ENCODE measurements at places on chromosomes 5 and 9.

- DNase-seq: no peak
Measured at GRCh38 chr9:3509926-3510325, 15.9 kb downstream of the RFX3 start.

GRCh38 chr5:58330781-58331180 is 129.1 kb downstream of the PLK2 start:
- DNase-seq: no peak

DNA sequence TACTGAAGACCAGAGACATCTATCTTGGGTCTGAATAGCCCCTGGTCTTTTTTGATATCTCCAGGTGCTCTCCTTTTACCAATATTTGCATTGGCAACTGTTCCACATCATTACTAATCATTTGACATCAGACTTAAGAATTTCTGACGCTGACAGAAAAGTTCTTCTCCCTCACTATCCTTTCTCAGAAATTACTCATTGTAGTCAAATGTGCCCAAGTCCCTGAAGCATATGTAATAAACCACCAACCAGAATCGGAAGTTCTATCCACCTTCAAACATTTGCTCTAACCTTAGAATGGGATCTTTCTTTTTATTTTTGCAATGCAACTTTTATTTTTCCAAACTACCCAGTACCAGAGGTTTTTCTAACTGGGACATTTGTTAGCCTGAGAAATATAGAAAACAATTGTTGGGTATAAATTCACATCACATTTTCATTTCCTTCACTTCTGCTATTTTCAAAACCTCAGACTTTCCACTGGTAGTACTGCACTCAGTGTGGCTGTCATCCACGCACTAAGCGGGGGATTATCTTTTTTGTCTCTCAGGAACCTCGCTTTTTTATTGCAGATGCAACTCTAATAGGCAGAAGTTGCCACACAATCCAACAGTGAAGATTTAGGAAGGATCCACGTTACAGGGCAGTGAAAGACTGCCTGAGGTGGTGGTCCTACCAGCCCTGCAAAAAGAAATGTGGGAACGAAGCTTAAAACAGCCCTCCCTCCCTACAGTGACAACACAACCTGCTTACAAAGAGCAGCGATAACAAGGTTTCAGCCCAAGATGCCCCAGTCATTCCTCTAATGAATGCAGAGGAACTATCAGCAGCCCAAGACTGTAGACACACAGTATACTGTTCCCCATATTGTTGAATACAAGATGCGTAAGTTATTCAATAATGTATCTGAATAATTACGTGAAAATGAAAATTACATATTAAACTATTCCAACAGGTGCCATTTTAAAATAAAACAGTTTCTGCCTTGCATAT is 201.2 kb downstream of the EBF1 start:
- no peak for DNase-seq

DNA sequence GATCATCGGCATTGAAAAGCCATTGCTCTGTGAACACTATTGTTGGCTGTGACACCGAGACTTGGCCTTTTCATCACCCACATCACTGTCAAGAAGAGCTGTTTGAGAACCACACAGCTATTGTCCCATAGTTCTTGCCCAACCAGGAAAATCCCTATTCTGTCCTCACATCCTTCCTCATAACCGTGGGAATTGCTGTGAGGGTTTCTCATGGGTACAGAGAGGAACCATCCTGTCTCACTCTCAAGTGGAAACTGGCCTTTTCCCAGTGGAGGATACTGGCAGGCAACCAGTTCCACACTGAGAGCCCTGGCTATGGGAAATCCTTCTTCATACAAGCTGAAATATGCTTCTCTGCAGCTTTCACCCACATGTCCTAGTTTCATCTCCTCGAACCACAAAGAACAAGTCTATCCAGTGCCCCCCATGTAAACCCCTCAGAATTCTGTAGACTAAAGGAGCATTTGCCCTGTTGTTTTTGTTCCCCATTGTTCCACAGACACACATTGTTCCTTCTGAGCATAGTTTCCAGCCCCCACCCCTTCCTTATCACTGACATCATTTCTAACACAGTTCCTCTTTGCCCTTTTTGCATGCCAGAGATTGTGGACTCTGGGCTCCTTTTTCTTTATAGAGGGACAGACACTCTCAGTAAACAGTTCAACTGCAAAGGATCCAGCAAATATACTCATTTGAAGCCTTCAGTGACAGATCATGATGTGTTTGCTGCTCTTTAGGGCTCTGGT is 57.8 kb upstream of the C5orf46 start:
- DNase-seq: no peak

GRCh38 chr5:124402144-124402581 is 344.3 kb downstream of the ZNF608 start:
- no peak for DNase-seq

GRCh38 chr5:122314036-122314435 is 2.0 kb downstream of the SNCAIP start:
- DNase-seq: no peak

GRCh38 chr5:142368529-142368928 is 43.7 kb upstream of the SPRY4 start:
- DNase-seq: no peak

DNA sequence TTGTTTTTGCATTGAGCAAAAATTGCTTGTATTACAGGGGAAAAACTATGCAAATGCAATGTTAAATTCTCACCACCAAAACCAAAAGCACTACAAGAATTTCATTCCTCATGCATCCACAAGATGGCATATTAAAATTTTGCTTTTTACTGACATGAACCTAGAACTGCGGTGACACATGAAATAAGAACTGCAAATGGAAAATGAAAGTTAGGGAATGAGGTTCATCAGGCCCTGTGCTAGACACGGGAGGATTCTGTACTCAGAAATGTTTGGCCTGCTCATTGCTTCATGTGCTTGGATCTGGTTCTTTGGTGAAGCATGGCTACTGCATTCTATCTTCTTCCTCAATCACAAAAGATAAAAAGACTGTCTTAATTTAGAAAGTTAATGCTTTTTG is 9.1 kb upstream of the RFK start:
- peak; percentile 75 for DNase-seq

DNA sequence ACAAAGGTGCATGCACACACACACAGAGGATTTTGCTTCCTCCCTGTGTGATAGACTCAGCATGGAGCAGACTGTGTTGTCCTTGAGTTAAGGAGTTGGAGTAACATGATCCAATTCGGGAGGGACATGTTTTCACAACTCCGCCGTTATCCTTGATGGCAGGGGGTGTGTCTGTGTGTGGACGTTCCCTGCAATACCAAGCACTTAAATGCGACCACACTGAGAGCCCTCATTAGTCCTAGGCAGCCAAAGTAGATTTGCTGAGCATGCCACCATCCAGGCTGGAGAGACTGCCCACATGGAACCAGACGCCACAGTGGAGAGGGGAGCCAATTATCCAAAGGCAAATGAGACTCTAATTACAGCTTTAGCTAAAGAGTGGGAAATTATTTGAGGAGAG is 140.1 kb downstream of the DOCK2 start:
- DNase-seq: no peak

DNA sequence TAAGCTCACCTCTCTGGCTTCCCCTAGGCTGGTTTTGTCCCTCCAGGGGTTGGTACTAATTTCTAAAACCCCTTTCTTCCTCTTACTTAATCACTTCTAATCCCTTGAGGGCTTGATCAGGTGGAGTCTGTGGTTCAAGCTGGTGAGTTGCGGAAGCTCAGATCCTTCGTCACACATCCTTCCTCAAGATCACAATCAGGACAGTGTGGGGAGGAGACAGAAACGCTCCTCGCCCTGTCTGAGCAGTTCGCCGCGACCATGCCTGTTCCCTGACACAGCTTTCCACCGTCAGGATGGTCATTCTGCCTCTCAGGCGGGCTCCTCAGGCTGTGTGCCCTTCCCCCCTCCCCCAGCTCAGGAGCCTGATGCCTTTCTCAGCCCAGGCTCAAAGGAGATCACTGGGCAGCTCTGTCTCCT is 24.3 kb downstream of the CPLX2 start:
- DNase-seq: no peak

- no peak for DNase-seq
Measured at GRCh38 chr9:97638666-97639065, 5.0 kb downstream of the NCBP1 start.

GRCh38 chr5:128403333-128403732 is 134.7 kb downstream of the FBN2 start:
- DNase-seq: no peak

Measured in T-helper 2 cell (primary cell).